ENCODE measurements at places on chromosomes 6 and 20.

GRCh38 chr6:122079916-122080315 lies 319.5 kb upstream of the HSF2 start:
- no peak for DNase-seq

DNA sequence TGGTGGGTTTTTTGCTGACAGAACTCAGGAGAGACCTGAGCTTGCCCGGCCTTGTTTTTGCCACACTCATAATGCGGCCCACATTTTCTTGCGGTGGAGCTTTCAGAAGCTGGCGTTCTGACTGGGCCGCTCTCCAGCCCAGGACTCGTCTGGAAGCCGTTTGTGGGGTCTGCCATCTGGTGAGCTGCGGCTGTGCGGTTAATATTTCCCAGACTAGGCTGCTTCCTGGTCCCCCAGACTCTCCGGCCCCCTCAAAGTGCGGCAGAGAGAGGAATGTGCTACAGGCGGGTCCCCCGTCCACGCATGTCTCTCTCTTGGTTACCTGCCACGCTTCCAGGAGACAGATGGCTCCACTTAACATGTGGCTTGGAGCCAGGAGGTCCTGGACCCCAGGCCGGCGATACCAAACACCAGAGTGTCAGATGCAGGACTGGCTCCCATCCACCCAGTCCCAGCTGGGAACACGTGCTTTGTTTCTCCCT lies 128.9 kb upstream of the PMEPA1 start:
- DNase-seq = no peak

- DNase-seq = no peak
Measured at GRCh38 chr6:33019372-33019771, 10.0 kb upstream of the HLA-DOA start.

DNA sequence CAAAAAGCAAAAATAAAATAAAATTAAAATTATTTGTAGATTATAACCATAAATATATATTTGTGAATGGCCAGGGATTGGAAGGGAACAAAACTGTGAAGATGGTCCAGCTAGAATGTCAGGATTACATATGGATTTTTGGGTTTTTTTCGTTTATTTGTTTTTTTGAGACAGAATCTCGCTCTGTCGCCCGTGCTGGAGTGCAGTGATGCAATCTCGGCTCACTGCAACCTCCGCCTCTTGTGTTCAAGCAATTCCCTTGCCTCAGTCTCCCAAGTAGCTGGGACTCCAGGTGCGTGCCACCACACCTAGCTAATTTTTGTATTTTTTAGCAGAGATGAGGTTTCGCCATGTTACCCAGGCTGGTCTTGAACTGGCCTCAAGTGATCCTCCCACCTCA lies 7.8 kb upstream of the C6orf132 start:
- DNase-seq = no peak

GRCh38 chr6:137737836-137738596 lies 129.0 kb upstream of the TNFAIP3 start:
- no peak for DNase-seq

GRCh38 chr6:157768863-157769551 lies 54.0 kb upstream of the SNX9 start:
- no peak for DNase-seq
